ENCODE measurements at places on chromosomes 2 and 18.
A peak's percentile ranks its signal among the peaks of the same experiment; 100 is the strongest.

- DNase-seq = peak; percentile 46
Measured at GRCh38 chr2:43041173-43041591, 185.2 kb downstream of the ZFP36L2 start.

- DNase-seq = no peak
Measured at GRCh38 chr2:59217360-59217759, 976.2 kb upstream of the FANCL start.

DNA sequence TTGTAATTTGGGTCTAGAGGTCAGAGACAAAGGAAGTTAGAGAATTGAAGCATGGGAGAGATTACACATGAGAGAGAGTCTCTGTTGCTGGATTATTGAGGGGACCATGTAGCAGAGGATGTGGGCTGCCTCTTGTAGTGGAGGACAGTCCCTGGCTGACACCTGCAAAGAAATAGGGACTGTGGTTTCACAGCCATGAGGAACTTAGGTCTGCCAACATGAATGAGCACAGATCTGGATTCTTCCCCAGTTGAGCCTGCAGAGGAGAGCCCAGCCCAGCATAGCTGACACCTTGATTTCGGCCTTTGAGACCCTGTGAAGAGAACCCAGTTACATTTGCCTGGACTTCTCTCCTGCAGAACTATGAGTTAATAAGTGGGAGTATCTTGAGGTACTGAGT is 179.5 kb upstream of the TWIST2 start:
- DNase-seq = no peak

DNA sequence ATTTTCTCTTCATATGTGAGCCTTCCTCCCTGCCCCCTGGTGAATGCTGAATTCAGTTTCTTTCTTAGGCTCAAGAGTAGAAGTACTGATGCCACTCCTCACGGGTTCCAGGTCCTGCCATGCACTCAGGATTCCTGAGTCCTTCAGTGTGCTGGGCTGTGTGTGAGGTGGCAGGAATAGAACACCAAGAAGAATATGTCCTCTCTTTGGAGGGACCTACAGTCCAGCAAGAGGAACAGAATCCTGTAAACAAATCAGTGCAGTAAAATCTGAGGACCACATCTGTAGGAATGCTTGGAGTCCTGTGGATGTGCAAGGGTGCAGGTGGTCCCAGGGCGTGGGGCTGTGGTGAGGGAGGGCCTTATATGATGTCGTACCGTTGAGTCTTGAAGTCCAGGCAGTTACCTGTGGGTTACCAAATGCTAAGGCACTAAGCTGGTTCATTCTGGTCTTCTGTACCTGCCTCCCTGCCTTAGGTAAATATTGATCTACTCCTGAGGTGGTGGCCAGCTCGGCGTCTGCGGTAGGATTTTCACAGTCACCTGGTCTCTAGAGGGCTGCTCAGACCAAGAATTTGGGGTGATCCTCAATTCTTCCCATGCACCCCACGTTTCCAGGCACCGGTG is 5.5 kb downstream of the ASAP2 start:
- DNase-seq = no peak

GRCh38 chr2:121205321-121205942 is 79.6 kb downstream of the TFCP2L1 start:
- DNase-seq = no peak

DNA sequence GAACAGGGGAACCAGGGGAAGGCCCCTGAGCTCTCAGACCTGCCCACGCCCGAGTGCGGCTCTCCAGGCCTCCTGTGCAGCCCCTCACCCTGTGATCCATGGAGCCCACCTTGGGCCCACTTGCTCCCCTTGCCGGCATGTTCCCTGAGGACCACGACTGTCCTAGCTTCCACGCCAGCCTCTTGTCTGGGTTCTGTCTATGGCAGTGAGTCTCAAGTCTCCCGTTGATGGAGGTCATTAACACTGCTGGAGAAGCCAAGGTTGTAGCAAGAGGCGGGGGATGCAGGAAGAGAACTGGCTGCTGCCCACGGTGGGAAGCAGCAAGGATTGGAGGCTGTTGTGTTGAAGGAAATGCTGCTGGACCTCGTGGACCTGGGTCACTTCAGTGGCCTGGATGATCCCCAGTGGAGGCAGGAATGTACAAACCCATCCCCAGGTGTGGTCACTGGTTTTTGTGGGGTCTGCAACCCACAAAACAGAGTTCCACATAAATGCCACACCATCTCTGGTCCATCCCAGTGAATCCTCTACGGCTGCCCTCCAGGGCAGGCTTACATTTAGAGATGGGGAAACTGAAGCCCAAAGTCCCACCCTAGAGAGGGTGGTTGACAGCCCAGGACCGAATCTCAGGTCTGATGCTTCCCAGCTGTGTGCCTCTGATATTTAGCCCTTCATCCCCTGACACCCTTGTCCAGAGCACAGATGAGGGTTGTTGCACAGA is 150.3 kb downstream of the NDUFA10 start:
- peak; percentile 23 for DNase-seq

GRCh38 chr2:108385411-108386071 is 7.8 kb downstream of the SULT1C4 start:
- no peak for DNase-seq

DNA sequence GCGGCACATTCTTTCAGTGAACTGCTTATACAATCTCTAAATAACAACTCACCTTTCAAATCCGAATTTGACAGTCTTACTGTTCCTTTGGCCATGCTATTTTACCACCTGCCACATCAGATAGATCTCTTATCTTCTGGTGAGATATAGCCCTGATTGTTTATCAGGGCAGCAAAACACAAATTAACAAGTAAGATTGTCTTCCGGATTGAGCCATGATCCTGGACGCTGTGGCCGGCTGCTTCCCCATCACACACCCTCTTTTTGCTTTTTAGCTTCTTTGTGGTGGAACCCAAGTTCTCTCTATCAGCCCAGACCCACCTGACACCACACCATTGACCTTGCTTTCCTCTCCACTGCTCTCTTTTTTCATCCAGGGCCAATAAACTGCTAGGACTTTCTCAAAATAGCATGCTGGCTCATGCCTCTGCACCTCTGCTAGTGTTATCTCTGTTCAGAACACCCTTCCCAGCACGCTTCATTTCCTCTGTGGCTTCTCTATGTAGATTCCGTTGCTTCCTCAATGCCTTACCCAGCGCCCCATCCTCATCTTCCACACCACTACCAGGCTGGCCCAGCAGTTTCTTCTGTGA is 111.8 kb upstream of the CNTNAP5 start:
- DNase-seq = no peak

DNA sequence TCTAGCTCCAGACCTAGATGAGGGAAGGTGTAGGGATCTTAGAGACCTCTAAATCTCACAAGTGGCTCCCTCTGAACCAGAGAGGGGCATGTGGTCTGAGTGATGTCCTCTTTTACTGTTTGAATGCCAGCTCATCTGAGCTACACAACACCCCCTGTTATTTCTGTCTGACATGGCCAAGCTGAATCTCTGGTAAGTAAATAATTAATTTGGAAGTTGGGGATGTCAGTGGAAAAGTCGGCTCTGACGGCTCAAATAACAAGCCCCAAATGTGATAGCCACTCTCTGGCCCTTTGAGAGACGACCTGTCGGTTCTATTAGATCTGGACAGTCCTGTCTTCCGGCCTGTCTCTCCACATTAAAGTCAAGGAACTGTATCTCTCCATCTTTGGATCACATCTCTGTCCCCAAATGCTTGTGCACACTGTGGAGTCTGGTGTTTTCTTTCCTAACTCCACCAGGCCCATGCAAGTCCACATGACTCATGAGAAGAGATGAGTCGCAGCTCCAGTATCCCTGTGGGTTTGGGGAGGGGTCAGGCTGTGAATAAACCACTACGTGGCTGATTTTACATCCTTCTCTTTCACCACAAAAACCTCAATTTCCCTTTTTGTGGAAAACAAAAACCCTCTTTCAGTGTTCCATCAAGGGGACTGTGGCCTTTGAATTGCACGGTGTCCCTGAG is 52.5 kb downstream of the SETBP1 start:
- no peak for DNase-seq

- peak; percentile 59 for DNase-seq
Measured at GRCh38 chr2:165067643-165068486, 112.5 kb upstream of the SLC38A11 start.

DNA sequence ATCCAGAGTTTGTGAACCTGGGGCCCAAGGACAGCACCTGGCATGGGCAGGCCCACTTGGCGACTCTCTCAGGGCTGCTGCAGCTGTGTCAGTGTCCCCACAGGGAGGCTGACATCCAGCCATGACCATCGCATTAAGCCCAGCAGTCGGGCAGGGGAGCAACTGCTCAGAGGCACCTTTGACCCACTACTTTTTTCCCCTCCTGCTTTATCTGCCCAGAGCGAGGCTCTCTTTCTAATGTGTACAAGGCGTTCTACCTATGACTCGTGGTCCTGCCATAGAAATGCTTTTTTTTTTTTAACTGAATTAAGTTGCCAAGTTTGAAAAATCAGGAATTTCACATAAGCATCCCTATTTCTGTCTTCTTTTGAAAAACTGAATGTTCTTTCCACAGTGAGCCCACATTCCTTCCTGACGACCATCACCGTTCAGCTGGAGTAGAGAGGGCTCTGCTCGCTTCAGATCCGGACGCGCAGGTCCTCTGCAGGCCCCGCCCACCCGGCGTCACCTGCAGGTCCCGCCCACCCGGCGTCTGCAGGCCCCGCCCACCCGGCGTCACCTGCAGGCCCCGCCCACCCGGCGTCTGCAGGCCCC is 403 bp upstream of the CLUL1 start:
- DNase-seq = no peak

DNA sequence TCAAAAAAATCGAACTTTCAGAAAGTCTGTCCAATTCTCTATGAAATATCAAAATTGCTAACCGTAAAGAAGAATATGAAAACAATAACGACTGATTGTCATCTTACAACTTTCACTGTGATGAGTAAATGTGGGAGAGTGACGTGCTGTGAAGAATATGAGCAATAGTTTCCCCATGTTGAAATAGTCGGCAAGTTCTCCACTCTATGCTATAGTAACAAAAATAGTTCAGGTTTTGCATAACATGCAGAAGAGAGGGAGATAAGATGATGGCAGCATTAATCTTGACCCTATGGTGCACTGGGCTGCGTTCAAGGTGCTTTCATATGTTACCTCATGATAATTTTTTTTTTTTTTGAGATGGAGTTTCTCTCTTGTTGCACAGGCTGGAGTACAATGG is 196.8 kb upstream of the CYRIA start:
- DNase-seq = no peak

- DNase-seq = no peak
Measured at GRCh38 chr18:55256226-55256928, 297.1 kb upstream of the CCDC68 start.

DNA sequence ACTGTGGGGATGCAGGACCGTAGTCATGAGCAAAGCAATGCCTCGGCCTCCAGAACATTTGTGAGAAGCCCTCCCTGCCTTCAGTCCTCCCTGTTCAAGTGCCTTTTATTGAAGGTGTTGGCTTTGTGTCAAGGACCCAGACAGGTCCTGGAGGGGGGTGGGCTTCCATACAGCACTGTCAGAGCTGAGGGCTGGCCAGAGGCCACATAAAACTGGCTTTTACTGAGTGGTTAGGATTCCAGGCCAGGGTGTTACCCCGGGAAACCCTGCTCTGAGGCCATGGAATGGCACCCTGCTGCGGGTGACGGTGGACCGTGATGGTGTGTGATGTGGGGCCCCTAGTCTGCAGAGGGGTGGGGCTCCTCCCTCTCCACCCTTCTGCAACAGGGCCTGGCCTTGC is 41.6 kb downstream of the TOGARAM2 start:
- DNase-seq = no peak

DNA sequence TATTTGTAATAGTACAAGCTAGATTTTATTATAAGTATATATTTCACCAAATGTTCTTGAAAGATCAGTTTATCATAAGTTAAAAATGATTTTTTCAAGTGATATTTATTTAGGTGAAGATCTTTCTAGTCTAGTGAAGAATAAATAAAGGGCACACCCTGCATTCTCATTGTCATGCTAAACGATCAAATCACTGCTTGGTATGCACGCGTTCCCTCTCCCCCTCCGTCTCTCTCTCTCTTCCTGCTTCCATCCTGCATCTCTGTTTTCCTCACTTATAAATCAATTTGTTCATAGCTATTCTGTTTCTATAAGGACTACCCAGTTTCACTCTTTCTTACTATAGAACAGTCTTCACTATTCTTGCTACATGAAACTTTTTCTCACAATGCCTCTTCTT is 1067.4 kb downstream of the LRP1B start:
- DNase-seq = no peak

DNA sequence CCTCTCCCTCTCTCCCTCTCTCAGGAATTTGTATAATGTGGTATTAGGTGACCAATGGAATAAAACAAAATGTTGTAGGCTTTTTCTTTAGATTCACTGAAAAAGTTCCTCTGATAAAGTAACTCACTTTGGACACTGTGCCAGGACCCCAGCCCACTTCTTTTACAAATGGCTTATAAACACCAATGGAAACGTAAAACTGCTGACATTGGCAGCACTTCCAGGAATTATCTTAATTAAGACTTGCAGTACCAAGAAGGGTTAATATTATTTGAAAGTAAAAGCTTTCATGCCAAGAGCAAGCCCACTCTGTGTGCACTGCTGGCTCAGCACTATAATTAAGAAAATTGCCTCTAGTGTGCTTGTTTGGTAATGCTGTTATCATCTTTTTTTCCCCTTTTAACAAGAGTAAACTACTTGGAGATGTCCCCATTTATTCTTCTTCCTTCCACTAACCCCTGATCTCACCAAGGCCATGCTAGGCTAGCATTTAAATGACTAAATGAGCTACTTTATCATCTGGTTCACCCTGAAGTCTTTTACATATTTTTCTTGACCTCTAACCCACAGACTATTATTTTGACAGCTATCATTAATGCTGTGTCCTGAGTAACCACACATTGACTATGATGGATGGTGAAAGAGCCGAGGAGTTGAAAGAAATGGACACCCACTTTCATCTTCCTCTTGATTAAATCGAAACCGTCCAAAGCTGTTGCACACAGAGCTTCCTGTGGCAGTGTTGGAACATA is 232.2 kb upstream of the ETAA1 start:
- no peak for DNase-seq

DNA sequence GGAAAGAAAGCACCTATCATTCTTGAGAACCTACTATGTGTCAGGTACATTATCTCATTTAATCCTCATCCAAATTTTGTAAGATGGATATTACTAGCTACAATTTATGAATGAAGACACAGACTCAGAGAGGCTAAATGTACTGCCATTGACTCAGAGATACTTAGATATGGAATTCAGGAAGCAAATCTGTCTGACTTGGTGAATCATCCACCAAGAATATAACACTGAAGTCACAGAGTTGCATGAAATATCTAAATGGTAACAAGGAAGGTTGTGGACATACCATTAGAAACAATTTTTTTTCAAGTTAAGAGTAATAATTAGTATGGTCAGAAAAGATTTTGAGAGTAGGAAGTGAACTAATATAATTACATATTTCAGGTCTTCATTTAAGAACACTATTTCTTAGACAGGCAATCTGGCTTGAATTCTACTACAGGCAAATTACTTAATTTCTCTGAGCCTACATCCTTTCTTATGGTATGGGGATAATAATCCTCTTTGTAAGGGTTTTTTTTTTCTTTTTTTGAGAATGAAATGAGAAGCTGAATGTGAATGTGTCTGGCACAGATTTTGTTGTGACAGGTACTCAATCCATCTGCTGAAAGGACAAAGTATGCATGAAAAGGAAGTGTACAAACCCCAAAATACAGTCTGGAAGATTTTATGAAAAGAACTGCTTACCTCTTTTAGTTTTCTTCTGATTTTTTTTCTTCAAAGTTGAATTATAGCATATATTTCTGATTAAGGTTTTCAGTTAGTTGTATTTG is 14.8 kb upstream of the C2orf66 start:
- DNase-seq = no peak

Data from sciatic nerve (tissue), 2 donors.